GOT3 (cell line): ENCODE measurements at places on chromosomes 2 and 18.

DNA sequence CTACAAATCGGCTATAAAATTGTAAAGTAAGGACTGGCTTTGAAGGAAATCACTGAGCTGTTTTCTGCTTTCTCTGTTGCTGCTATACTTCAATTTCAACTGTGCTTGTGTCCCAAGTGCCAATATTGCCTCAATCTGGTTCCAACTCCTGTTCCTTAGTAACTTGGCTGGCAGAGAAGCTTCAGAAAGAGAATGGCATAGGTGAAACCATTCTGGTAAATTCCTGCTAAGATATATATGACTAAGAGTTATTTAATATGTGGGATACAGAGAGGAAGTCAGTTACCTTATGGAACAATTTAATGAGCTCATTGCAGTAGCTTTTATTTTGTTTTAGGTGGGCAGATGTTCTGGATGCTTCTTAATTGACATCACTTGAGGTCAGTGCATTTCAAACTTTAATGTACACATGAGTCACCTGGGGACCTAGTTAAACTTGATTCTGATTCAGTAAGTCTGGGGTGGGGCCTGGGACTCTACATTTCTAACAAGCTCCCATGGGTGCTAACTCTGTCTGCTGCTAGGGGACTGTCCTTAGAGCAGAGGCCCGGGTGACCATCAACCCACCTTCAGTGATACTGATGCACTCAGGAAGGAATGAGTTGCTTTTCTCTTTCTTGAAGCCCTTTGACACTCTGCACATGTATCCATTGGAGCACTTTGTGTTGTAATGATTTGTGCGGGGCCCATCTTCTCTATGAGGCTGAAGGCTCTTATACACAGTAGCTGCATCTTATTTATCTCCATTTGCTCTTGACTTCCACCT is 47.6 kb downstream of the LIPG start:
- DNase-seq = no peak

DNA sequence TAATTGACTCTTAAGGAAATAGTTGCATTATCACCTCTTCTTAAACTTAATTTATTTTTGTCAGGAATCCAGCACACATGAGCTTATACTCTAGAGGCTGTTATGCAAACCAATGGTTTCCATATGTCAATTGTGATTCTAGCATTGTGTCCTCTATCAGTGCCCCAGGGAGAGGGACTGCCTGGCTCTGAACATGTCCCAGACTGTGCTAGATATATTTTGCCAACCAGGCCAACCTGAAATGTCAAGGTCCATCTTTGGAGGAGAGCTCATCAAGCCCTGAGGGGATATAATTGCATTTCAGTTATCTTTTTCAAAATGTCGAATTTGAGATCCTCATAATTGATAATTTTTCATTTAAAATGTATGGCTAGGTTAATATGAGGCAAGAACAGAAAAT is 34.2 kb downstream of the HNMT start:
- DNase-seq = no peak

- no peak for DNase-seq
Measured at GRCh38 chr2:199705538-199705937, 145.5 kb downstream of the FTCDNL1 start.

- DNase-seq = no peak
Measured at GRCh38 chr2:98727369-98728087, 3.4 kb downstream of the MGAT4A start.

- DNase-seq = no peak
Measured at GRCh38 chr2:33505966-33506365, 29.5 kb downstream of the RASGRP3 start.

- DNase-seq = no peak
Measured at GRCh38 chr2:240183006-240183874, 42.8 kb upstream of the OTOS start.

- no peak for DNase-seq
Measured at GRCh38 chr18:62919109-62919838, 203.9 kb downstream of the PHLPP1 start.
